ENCODE measurements at places on chromosomes 6 and 20. TPM values are rescaled to one million over a fixed set of nuclear protein-coding genes. Genes with fewer than 3 reads are reported as not detected.

DNA sequence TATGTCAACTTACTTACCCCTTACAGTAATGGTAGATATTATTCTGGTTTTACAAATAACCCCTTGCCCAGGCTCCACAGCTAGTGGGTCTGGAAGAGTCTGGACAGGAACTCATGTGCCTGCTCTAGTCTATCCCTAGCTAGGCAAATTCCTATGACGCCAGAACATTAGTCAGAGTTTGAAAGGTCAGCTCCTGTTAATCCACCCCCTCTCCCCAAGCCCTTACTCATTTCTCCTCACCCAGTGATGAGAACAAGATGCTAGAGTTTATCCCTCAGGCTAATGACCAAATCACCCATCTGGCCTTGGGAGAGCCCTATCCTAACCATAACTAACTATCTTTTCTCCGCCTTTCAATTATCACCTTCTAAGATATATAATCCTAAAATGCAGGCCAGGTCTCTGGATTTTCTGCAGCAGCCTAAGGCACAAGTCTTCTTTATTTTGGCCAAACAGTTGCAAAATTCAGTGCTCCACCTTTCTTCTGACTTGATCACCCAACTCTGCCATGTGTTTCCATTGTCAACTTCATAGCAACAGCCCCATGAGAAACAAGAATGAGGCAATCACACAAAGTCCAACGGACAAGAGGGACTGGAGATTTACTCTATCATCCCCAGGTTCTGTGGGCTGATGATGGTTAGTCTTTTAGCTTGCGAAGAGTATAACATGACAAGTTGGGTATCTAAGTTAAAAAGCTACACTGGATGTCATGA, 113.3 kb downstream of the TASP1 start:
- DNase-seq = no peak

- DNase-seq = no peak
Observed at GRCh38 chr6:150567823-150568383, 31.8 kb upstream of the PLEKHG1 start.

DNA sequence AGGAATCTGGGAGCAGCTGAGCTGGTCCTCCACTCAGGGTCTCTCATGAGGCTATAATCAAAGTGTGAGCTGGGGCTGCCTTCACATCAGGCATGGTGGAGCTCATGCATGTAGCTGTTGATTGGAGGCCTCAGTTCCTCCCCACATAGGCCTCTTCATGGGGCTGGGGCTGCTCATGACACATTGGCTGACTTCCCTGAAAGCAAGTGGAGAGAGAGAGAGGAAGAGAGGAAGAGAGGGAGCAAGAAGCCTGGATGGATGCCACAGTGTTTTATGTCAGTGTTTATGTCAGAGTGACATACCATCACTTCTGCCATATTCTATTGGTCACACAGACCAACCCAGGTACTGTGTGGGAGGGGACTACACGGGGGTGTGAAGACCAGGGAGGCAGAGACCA, 43.8 kb downstream of the EYA2 start:
- DNase-seq = no peak

The FAM83B gene
- not detected for total RNA-seq

The SULF2 gene
- total RNA-seq = 0.94 TPM

The WFDC5 gene
- total RNA-seq = not detected

The XPO5 gene
- total RNA-seq = 42.7 TPM
